ENCODE measurements at places on chromosomes 6 and 20.

DNA sequence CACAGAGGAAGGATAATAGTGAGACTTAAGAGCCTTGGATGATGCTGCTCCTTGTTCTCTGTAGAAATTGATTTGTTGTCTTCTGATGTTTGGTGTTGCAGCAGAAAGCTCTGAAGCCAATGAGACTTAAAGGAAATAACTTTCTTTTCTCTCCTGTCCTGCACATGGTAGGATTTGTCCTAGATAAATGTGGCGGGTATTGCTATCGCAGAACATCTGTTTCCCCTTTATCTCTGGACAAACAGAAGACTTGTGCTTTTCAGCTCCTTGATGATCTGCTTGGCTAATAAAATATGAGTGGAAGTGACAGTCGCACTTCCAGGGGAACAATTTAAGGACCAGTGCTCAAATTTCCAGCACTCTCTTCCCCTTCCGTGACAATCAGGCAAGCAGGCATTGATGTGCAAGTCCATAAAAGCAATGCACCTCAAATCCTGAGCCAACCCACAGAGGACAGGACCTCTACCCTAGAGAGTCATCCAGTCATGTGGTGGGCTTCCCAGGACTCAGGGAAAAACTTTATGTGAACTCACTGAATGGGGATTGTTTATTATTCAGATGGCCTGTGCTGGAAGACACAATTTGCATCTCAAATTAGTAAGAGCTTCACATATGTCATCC is 9.9 kb upstream of the NCR2 start:
- no peak for DNase-seq

DNA sequence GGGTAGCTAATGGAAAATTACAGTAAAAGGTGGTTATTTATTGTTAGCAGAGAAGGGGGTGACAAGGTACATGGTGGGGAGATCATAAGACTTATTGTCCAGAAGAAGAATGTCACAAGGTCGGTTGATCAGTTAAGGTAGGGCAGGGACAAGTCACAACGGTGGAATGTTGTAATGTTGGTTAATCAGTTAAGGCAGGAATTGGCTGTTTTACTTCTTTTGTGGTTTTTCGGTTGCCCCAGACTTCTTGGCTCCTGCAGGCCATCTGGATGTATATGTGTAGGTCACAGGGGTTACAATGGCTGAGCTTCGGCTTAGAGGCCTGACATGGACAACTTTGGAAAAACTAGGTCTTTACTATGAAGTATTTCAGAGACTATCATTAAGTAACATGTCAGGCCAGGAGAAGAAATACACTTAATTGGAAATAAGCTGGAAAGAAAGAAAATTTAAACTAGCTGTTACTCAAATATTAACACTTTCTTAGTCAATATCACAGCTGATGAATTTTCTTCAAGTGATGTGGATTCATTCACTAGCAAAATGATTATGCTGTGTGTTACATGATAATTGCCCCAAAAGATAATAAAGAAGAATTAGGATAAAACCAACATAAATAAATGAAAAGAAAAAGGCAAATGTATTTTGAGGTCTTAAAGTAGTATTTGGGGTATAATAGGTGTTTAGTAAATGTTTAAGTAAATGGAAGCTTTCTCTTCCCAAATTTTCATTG is 4.4 kb downstream of the AIG1 start:
- DNase-seq = no peak

- DNase-seq = no peak
Measured at GRCh38 chr6:43784049-43784855, 14.2 kb downstream of the VEGFA start.

DNA sequence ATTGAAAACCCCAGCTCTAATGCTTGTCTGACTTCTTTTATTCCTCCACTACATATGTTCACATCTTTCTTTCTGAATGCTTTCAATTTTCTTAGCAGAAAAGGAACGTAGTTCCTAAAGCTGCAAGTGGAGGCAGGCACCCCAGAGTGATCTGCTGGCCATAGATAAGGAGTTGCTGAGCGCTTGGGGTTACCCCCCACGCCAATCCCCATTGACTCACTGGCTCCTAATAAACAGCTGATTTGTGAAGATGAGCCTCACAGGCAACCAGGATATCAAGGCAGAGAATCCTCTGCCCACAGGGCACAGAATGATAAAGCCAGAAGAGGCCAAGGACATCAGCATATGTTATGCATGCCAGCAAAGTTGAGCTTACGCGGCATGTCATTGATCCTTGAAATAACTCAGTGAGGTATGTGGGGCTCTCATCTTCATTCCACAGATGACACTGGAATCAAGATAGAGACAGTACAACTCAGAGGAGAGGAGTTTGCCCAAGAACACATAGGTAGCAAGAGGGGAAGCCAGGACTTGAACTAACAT is 129.1 kb upstream of the PTPRT start:
- DNase-seq = no peak

DNA sequence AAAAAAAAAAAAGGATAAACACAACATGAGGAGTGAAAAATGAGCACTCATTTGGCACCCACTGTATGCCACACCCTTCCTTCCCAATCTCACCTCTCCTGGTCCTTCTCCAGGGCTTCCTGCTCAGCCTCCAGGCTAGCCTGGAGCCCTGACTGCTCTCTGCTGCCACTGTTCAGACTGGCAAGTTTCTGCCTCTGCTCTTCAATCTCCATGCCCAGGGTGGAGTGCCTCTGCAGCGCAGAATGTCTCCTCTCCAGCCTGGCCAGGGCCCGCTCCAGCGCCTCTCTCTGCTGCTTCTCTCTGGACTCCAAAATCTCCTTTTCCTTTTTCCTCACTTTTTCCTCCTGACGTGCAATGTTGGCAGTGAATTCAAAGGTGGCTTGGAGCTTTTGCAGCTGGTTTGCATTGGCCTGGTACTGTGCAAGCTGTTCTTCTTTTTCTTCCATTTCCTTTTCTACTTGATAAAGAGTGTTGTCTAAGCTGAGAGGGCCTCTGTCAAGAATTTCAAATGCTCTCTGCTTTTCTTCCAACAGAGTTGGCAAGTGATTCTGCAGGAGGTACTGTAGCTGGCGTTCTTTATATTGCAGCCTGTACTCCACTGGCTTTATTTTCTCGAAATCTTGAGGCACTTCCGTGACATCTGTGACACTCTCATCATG is 194.4 kb downstream of the KIF16B start:
- DNase-seq = no peak

DNA sequence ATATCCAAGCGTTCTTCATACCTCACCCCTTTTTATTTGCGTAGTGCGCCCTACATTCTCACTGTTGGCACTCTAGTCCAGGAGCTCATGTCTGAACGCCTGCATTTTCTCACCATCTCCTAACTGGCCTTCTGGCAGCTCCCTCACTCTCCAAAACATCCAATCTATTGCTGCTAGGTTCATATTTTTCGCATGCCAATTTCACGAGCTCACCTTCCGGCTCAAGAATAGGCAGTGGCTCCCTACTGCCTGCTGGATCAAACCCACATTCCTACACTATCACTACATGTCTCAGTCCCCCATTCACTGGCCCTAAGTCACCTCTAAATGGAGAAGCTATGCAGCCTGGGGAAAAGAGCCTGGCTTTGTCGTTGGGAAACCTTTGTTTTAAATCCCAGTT is 115.0 kb downstream of the IPCEF1 start:
- DNase-seq = no peak

- peak; percentile 8 for DNase-seq
Measured at GRCh38 chr6:138509371-138509770, 10.1 kb upstream of the NHSL1 start.

DNA sequence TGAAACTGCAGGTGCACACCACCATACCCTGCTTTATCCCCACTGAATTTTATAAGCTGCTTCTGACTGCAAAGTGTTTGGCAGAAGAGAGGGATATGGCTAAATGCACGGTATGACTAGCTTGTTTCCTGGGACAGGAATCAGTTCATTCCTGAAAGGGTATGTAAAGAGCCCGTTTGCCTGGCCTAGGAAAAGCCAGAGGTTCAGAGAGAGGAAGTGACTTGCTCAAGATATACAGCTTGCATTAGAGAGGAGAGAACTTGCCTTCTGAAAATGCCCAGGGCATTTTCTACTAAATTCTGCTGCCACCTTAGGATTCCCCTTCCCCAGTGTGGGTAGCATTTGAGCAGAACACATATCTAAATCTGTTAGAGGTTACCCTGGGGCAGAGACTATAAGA is 683 bp upstream of the GCNT2 start:
- DNase-seq = no peak

DNA sequence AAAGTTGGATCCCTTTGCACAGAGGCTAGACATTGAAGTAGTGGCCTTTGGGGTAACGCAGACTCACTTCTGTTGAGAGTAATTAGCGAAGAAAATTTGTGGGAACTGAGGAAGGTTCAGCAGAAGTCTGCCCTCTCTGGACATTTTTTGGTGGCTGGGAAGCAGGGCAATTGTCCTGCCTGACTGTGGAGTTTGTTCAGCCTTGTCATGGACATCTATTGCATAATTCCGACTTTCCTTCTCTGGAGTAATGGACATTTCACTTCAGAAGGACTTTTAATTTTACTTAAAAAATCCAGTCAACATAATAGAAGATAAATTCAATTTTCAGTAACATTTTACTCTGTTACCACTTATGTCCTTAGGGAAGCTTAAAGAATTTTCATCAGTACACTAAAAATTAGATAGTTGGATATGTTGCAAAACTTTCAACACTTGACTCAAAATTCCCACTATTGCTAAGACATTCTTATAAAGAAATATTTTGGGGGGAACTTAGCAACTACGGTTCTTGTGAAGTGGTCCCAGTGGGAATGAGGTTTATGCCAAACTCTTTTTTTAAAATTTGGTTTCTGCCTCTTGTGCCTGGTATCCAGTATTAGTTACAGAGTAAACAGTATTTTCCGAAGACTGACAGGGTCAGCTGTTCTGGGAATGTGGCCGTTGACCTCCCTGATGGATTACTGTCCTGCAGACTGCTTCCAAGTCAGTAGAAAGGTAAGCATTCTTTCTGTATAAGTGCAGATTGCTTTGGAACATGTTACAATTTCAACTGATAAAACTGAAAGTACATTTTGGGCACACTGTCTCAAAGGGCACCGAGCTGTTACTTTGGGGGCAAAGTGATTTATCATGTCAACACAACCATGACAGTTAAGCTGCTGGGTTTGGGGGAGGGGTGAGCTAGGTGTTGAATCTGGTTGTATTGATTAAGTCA is 100.6 kb upstream of the MLIP start:
- DNase-seq = no peak

DNA sequence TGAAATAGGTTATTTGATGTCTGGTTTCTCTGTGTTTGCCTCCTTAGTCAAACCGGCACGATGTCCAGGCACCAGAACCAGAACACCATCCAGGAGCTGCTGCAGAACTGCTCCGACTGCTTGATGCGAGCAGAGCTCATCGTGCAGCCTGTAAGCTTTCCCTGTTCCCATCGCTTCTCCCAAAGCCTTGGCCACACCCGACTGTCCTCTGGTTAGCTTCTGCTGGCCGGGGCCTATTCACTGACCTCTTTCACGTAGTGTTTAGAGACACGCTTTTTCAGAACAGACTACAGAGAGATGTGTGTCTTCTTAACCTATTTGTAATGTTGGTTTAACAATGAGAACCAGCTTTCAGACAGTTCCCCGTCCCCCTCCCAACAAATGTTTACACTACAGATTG is 14.2 kb downstream of the DSP start:
- no peak for DNase-seq

DNA sequence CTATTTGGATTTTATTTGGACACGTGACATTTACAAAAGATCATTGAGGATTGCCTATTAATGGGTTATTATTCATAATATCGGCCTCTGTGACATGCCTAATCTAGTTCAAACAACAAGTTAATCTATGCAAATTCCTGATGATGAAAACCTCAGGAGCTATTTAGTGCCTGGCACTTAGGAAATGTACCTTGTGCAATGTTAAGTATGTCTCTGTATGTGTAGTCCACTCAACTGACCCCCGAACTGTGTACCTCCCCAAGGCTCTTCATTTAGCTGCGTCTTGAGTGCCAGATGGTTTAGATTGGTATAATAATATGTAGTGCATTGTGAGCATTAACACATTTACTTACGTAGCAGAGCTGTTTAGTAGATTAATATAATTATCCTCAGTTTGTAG is 6.9 kb downstream of the LAMA2 start:
- no peak for DNase-seq

DNA sequence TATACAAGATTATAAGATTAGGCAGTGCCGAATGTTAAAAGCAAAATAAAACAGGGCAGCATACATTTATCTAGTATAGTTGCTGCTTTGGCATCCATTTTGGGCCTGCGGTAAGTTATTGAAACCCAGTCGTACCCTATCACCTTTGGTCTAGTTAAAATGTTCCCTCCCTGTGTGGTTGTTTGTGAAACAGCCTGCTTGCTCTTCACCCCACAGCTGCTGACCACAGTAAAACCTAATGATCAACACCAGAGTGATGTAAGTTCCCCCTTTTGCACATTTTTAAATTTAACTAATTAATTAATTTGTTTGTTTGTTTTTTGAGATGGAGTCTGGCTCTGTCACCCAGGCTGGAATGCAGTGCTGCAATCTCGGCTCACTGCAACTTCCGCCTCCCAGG is 50.3 kb upstream of the TXNDC5 start:
- no peak for DNase-seq

- DNase-seq = no peak
Measured at GRCh38 chr6:156396791-156397418, 380.3 kb upstream of the ARID1B start.

DNA sequence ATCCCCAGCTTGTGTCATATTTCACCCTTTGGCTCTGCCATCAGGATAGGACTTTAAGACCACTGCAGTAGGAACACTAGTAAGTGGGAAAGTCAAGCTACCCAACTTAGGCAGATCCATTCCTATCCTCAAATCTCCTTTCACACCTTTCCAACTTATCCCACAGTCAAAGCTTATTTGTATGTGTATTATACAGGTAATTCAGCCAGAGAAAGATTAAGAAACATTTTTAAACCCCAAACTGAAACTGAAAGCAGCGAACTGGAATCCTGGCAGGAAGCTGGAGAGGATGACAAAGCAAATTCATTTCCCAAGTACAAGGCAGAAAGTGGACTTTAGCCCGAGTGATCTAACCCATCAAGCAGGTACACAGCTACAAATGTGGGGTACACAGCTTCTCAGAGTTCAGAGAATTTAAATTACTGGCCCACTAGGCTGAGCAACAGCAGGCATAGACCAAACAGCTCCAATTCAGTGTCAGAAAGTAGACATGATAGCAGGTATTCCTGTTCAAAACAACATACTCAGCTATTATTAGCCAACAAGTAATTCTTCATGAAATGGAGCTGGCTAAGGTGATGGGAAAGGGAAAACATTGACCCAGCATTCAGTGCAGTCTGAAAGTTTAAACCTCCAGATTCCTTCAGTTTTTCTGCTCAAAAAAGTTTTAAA is 39.1 kb downstream of the ILRUN start:
- DNase-seq = no peak

- DNase-seq = no peak
Measured at GRCh38 chr20:3911956-3912355, 22.8 kb downstream of the PANK2 start.

GRCh38 chr6:91606148-91606901 is 1019.5 kb upstream of the MAP3K7 start:
- no peak for DNase-seq

- DNase-seq = no peak
Measured at GRCh38 chr6:117393045-117393444, 32.7 kb downstream of the ROS1 start.
